ENCODE measurements at places on chromosomes 2 and 18.

DNA sequence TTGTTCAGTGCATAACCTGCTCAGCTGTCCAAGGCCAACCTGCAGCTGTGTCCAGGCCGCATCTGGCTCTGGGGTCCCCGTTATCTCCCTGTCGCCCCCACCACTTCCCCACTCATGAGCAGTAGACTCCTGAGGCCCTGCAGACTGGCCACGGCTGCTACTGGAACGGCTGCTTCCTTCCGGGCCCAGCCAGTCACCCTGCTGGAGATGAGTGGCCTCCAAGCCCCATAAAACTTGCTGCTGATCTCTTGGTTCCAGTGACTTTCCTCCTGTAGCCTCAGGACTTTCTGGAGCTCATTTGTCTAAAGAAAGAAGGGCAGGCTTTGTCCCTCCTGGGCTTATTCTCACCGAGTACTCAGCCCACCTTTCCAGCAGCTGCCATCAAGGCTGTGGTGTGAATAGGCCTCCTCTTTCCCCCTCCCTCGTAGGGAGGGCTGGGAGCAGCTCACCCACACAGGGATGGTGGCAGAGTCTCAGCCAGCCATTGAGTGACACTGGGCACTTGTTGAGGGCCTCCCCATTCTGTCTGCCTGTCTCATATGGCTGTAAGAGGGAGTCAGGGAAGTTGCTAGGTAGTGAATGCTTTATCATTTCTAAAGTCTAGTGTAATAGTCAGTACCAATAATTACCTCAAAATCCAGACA, 257.3 kb downstream of the MYCN start:
- no peak for DNase-seq

DNA sequence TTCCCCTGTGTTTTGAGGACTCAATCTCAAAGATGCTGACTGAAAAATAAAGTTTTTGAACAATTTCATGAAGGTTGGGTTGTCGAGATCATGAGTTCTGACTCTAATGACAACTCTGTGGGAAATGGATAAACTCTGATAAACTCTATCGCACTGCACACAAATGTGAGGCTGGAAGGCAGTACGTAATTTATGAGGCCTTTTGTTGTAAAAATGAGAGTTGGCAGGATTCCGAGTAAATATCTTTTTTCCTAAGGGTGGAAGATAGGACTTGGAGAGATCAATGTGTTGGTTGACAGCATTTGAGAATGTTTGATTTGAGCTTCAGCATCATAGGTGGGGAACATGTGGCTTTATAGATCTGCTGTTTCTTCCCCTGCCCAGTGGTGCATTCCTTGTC, 90.4 kb downstream of the SPTBN1 start:
- DNase-seq, result no peak

- DNase-seq, result no peak
Measured at GRCh38 chr2:51619961-51620360, 588.0 kb upstream of the NRXN1 start.

GRCh38 chr2:136693966-136694365, 71.4 kb upstream of the THSD7B start:
- DNase-seq, result no peak

DNA sequence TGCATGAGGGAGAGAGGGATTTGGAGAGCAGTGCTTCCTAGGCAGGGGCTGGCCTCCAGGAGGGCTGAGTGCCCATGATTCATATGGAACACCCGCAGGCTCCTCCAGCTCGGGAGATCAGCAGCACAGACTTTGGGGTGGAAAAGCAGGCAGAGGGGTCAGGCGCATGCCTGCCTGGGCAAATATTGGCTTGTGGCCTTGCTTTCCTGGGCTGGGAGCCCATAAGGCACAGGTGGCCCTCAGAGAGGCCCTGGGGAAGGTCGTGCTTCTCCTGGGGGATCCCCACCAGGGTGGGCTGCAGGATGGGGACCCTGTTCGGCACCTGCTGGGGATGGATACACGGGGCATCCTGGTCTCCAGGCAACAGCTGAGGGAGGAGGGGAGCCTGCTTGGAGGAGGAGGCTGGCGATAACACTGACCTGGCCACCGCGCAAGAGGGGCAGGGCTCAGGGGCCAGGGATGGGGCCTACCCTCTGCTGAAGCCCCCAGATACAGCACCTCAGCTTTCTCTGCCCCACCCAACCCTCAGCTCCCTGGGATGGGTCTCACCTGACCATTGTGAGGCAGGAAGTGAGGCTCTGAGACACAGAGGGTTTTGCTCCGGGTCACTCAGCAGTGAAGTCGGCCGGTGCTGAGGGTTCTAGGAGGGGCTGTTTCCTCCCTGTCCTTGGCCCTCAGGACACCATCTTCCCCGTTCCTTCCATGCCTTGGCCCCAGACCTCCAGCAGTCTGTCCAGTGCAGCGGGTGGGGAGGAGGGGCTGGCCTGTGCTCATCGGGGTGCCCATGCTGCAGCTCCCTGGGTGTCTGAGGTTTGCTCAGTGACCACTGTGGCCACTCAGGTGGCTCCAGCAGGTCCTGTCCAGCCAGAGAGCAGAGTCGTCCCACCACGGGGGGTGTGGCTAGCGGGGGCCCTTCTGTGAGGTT, 12.0 kb downstream of the AQP12A start:
- no peak for DNase-seq

DNA sequence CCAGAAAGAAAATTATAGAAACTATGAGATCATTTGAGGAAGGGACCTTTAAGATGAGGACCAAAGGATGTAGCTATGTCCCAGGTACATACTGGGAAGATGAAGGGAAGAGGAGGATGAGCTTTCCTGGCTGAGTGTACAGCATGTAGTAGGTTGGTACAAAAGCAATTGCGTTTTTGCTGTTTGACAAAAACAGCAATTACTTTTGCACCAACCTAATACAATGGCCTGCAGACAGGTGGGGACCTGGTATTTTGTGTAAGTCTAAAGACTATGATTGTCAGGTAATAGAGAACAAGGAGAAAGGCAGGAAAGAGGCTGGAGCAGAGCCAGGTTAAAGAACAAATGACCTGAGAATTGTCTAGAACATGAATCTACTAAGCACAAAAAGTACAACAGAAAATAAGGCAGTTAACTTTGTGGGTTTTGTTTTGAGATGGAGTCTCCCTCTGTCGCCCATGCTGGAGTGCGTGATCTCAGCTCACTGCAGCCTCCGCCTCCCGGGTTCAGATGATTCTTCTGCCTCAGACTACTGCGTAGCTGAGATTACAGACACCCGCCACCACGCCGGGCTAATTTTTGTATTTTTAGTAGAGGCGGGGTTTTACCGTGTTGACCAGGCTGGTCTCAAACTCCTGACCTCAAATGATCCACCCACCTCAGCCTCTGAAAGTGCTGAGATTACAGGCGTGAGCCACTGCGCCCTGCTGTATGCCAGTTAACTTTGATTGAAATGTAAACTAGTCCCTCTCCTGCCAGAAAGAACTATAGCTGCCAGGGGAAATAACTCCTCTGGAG, 3.2 kb upstream of the TGOLN2 start:
- no peak for DNase-seq

DNA sequence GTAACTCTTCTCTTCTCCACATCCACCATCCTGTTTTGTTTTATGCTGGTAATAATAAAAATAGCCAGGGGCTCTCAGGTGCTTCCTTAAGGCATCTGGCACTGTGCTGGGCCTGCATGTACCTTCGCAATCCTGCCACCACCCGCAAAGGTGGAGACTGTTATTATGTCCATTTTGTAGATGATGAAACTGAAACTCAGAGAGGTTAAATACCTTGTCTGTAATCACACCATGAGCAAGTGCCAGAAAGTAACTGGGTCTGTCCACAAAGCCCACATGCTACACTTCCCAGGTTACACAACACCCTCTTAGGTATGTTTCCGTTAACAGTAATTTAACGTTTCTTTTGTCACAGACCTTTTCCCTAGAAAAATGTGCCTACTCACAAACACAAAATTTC, 27.0 kb downstream of the NRP2 start:
- no peak for DNase-seq
